ENCODE measurements at places on chromosomes 12 and 14. TPM values are rescaled to one million over a fixed set of nuclear protein-coding genes. Genes with fewer than 3 reads are reported as not detected.

The GPR135 gene
- total RNA-seq = 5.5 TPM

The ADAMTS20 gene
- not detected for total RNA-seq

- no peak for DNase-seq
Observed at GRCh38 chr12:92639017-92639416, 63.8 kb upstream of the PLEKHG7 start.

DNA sequence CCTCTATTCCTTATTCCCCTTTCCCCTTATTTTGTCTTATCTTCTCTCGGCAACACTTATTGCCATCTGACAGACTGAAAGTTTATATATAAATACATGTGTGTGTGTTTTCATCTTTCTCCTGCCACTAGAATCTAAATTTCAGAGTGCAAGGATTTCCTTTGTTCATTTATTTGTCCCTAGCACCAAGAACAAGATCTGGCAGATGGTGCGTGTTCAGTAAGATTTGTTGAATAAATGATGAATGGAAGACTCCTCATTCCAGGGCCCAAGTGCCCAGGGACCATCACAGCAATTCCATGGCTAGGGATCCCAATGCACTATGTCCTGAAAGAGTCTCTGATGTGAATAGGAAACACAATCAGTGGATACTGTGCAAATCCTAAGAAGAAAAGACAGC is 97.9 kb upstream of the EEA1 start:
- DNase-seq = no peak

Measured in omental fat pad (tissue), 4 donors.